ENCODE measurements at places on chromosomes 1 and 21.

GRCh38 chr21:45471525-45472221 is 66.7 kb downstream of the COL18A1 start:
- no peak for DNase-seq

DNA sequence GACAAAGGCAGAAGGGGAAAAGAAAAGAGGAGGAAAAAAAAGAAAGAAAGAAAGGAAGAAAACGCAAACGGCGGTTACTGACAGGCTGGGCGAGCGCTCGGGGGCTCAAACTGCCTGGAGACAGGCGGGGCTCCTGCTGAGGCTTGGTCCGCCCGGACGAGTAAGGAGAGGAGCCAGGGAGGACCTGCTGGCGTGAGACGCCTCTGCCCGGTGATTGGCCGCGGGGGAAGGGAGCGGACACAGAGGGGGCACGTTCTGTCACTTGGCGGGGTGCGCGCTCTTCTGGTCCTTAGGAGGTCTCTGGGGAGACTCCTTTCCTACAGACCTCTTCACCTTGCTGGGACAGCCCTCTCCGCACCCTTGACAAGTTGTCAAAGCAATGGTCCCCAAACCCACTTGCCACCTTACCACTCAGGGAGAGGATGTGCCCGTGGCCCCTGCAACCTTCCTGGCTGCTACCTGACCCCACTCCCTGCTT is 791 bp upstream of the PIK3R3 start:
- DNase-seq, result peak; percentile 96

GRCh38 chr1:110672753-110673108 is 2.0 kb downstream of the KCNA3 start:
- no peak for DNase-seq

- no peak for DNase-seq
Measured at GRCh38 chr1:42450061-42450460, 5.8 kb downstream of the ZMYND12 start.

GRCh38 chr1:55214212-55214933 is 791 bp downstream of the USP24 start:
- DNase-seq, result peak; percentile 37

DNA sequence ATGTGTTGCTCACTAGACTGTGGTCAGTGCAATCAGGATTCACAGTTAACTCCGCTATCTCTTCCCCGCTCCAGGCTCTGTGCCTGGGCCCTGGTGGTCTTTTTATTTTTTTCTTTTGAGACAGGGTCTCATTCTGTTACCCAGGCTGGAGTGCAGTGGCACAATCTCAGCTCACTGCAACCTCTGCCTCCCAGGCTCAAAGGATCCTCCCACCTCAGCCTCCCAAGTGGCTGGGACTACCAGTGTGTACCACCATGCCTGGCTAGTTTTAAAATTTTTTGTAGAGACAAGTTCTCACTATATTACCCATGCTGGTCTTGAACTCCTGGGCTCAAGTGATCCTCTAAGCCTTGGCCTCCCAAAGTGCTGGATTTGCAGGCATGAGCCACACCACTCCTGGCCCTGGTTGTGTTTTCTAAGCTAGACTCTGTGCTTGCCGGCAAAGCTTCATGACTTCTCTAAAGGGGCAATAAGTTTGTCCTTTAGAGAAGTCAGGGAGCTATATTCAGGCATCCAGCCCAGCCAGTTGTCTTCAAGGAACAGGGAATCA is 1.4 kb downstream of the RCSD1 start:
- no peak for DNase-seq

- no peak for DNase-seq
Measured at GRCh38 chr21:35020902-35021301, 28.2 kb downstream of the RUNX1 start.

DNA sequence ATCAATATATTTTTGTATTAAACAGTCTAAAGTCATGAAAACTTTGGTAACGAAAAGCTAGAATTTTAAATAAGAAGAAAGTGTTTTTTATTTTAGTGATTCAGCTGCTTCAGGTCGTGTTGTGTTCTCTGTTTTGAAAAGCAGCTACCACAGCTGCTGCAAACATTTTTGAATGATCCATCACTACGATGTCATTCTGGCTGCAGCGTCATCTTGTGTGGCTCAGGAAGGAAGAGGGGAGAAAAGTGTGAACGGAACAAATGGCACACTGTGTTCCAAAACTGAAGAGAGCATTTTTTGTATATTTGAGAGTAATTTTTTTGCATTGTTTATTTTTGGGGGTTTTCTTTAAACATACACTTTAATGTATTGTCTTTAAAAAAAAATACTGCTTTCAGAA is 323.0 kb upstream of the ADGRL2 start:
- DNase-seq, result peak; percentile 7

- no peak for DNase-seq
Measured at GRCh38 chr1:52556641-52557360, 3.9 kb upstream of the TUT4 start.

DNA sequence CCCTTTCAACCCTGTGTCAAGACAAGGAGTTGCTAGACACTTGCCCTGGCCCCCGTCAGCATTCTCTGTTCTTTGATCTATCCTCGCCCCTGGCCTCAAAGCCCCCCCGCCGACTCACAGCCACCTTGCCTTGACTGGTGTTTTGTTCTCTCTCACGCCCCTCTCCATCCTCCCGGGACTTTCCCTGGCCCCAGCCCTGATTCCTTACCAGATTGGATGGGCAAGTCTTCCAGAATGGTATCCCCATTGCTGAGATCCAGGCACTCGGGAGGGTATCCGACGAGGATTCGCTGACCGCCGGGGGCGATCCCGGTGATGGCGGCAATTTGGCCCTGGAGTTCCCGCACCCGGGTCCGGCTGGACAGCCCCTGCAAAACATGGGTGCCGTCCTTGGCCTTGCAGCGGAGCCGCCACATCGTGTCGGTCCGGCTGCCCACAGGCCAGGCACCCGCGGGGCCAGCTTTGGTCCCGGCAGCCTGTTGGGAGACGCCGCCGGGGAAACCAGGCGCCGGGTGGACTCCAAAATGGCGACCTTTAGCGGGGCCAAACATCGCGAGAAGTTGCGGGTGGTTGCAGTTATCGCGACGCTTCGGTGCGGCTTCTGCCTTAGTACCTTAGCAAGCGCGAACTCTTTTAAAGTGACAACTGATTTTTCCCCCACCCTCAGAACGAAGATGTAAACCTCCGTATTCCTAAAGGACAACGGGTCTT is 373 bp downstream of the YOD1 start:
- DNase-seq, result peak; percentile 87

DNA sequence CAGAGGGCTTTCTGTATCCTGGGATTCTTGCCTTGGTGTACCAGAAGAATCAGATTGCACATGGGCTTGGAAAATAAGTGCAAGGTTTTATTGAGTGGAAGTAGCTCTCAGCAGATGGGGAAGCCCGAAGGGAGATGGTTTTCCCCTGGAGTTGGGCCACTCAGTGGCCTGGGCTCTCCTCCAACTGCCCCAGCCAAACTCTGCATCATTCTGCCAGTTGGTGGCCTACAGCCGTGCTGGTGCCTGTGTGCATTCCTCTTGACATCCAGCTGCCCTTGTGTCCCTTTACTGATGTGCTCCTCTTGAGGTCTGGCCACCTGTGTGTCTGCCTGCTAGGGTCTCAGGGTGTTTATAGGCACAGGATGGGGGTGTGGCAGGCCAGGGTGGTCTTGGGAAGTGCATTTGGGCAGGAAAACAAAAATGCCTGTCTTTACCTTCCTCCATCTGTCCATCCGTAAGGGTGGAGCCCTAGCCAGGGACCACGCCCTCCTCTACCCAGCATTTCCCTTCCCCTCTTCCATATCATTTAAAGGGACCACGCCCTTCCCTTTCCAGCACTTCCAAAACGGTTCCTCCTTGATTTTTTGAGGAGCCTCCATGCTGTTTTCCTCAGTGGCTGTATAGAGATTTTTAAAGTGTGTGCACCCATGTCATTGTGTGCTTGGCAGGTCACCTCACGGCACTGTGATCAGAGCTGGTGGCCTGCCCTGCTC is 18.9 kb downstream of the SNAP47 start:
- DNase-seq, result no peak

DNA sequence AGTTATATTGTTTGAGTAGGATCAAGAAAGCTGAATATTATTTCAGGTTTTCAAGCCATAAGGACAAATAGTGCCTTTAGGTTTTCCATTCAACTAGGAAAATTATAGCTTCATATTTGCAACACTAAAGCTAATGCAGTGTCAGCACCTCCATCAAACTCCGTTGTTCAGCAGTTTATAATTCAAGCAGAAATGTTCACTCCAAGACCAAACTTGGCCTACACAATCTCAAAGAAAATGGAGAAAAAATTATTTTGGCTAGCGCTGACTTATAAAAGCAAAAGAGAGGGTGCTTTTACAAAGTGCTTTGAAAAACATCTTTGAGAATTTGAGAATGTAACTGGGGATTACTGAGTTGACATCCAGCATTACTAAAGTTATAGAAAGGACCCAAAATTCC is 1.4 kb downstream of the SPAG17 start:
- DNase-seq, result no peak

- DNase-seq, result no peak
Measured at GRCh38 chr1:82565146-82565545, 764.4 kb downstream of the ADGRL2 start.

DNA sequence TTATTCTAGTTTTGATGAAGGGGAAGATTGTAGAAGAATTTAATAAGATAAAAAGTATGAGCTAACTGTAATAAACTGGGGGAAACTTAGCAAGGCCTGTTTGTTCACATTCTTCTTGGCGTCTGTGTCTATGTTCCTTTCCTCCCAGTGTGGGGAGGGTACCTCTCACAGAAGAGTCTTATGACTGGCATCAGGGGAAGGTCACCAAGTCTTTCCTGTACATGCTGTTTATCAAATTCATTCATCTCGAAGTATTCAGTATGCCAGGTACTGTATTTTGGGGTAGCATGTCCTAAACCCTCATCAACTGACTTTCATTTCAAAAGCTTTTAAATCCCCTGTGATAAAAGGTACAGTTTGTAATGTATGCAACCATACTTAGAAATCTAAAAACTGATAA is 78.4 kb downstream of the HS2ST1 start:
- no peak for DNase-seq

DNA sequence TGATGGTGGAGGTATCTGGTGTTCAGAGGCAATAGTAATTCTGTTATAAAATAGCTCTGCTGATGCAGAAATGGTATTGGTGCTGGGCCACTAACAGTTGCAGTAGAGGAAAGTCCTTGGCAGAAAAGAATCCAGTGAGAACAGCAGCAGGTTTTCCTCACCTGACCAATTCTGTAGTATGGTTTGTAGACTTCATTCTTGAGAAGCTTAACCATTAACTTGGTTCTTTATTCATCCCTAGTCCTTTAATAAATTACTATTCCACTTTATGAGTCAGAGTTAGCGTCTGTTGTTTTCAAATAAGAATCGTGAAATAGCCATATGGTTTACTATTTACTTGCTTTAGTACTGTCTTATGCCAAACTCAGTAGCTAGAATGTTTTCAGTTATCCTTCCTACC is 128.5 kb upstream of the SERTAD4 start:
- no peak for DNase-seq

GRCh38 chr1:48027533-48027835 is 30.3 kb upstream of the TRABD2B start:
- no peak for DNase-seq

DNA sequence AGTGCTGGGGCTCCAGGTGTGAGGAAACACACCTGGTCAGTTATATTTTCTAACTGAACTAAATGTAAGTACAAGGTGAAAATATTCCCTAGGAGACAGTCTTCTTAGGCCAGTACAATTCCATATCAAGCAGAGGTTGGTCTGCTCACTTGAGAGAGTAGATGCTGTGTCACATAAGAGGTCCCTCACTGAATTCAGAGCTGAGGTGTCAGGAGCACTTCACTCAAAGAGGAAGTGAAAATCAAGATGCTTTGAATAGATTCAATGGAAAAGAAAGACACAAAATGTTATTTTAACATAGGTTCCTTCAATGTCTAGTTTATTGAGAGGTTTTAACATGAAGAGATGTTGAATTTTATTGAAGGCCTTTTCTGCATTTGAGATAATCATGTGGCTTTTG is 4.3 kb upstream of the FCRL3 start:
- DNase-seq, result no peak

DNA sequence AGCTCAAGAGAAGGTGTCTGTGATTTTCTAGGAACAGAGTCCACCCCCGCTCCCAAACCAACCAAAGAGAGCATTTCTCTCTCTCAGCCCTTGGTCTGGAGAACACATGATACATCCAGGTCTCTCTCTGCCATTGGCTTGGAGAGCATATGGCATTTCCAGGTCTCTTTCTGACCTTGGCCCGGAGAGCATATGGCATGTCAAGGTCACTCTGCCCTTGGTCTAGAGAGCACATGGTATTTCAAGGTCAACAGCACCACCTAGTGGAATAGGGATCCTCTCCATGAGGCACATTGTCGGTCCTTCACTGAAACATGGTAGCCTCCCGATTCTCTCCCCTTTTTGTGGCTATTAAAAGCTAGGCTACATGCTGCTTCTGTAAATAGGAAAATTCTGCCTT is 437.7 kb upstream of the OLFM3 start:
- no peak for DNase-seq

DNA sequence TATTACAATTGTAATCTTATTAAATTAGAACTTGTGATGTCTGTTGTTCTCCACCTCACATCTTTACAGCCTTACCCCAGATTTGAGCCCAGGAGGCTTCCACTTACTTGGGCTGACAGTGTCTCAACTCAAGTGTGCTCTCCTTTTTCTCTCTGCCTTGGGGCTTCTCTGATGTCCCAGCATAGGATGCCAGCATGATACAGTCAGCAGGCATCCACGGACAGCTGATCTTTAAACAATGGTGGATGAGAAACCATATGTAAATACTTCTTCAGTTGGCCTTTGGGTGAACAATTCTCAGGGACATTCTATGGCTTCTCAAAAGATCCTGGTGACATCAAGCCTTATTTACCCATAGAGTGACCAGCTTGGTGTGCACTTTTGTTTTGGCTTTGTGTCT is 107.6 kb upstream of the GORAB start:
- no peak for DNase-seq

DNA sequence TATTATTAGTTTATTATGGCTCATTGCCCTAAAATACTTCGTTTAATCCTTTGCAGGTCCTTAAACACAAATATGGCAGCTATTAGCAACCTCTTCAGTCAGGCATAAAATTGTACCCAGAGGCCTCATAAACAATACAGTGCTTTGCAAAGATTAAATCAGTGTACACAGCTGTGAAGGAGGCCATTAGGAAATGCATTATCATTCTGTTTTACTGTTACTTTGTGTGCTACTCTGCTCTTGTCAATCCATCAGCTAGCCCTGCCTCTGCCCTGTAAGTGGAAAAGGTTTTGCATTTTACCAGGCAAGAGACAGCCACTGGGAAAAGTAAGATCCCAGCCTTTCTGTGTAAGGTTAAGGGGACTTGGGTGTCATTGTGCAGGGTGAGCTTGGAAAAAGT is 415.7 kb upstream of the DAB1 start:
- DNase-seq, result no peak

DNA sequence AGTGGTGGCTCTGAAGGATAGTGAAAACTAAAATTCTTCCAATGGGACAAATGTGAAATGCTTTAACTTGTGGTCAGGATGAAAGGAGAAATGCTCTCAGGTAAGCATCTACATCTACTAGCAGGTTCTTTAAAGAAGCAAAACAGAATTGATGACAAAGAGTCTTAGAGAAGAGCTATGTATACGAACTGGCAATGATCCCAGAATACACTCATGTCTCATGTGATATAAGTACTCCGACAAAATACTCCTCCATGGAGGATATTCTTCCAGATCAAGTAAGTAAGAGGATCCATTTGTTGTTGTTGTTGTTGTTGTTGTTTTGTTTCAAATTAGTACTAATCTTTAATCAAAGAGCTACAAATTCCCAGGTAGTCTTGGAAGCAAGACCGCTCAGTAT is 174.0 kb upstream of the ATP1B1 start:
- DNase-seq, result no peak

- DNase-seq, result no peak
Measured at GRCh38 chr1:173863224-173864161, 4.3 kb downstream of the GAS5 start.
